Glutamatergic neuron (in vitro differentiated cells): ENCODE measurements at places on chromosomes 6 and 20.

DNA sequence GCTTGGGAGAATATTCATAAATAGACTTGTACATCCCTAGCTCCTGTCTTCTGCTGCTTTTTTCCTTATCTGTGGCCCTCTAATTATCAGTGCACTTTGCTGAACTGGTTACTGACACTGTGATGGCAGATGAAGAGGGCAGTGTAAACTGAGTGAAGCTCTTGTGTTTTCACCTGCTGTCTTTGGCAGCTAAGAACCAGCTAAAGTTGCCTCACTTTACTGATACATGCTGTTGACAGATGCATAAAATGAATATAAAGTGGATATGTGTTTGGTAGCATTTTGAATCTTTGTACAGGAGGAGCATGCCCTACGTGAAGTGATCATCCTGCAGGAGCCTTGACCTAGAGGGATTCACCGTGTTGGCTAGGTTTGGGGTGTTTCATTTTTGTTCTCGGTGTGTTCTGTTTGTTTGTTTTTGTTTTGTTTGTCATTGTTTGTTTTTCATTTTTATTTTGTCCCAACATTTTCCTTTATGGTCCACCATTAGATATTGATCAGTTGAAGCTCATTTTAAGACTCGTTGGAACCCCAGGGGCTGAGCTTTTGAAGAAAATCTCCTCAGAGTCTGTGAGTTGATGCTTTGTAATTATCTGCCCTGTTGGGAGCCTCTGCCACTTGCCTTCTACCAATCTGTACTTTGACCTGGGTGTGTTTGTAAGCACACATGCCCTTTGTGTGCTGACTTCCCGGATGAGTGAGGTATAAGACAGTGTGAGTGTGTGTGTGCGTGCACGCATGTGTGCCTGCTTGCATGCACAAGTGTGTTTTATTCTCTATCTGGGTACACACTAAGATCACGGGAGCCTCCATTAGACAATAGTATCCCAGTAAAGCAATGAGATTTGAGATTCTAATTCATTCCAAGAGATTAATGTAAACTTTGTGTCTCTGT, 34.6 kb upstream of the MAPK13 start:
- DNase-seq, result no peak

- no peak for DNase-seq
Observed at GRCh38 chr20:19978511-19979210, 38.5 kb upstream of the NAA20 start.

- no peak for DNase-seq
Observed at GRCh38 chr6:123064038-123064437, 68.0 kb downstream of the CLVS2 start.

GRCh38 chr6:3451498-3451897, 5.4 kb downstream of the SLC22A23 start:
- DNase-seq, result no peak

GRCh38 chr6:138157986-138158638, 3.6 kb upstream of the ARFGEF3 start:
- DNase-seq, result no peak

DNA sequence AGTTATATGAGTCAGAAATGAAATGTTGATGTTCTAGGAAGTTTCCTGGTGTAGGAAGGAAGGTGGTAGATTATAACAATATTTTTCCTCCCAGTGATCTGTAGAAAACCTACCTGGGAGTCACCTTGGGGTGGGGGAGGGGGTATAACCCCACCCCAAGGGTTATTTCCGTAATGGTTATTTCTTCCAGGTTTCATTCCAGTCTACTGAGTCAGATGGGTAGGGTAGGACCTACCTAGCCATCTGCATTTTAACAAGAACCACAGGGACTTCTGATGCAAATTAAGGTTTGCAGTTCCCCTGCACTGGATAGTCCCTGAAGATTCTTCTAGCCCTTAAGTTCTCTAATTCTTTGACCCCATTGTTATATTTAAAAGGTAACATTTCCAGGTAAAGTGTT, 88.9 kb downstream of the ARMC2 start:
- no peak for DNase-seq

DNA sequence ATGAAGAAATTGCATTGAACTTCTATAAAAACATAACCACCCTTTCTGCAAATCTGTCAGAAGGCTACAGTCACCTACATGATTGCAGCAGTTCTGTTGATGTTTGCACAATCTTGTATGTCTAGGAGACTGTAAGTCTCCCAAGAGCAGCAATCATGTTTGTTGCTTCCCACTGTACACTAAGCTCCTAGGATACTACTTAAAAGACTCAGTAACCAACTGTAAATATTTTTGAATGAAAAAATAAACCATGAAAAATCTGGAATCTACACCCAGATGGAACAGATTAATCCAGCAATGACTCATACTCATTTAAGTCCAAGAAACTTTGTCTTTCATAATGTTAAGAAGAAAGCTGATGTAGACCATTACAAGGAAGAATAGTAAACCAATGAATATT, 168.5 kb upstream of the ATXN1 start:
- DNase-seq, result no peak

DNA sequence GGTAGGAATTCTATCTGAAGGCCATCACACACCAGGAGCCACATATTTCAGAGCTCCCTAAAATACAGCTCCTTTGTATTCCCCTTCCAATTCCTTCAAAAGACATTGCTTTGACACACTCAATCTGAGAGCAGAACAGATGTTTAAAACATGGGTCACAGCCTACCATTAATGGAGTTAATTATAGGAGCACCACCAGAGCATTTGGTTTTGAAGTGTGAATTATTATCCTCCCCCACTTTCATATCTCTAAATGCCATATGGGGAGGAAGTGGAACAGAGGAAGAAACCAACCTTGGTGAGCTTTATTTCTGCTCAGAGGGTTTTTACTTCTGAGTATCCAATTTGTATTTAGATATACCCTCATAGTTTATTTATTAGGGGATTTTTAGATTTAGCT, 50.7 kb upstream of the TNFRSF21 start:
- no peak for DNase-seq

DNA sequence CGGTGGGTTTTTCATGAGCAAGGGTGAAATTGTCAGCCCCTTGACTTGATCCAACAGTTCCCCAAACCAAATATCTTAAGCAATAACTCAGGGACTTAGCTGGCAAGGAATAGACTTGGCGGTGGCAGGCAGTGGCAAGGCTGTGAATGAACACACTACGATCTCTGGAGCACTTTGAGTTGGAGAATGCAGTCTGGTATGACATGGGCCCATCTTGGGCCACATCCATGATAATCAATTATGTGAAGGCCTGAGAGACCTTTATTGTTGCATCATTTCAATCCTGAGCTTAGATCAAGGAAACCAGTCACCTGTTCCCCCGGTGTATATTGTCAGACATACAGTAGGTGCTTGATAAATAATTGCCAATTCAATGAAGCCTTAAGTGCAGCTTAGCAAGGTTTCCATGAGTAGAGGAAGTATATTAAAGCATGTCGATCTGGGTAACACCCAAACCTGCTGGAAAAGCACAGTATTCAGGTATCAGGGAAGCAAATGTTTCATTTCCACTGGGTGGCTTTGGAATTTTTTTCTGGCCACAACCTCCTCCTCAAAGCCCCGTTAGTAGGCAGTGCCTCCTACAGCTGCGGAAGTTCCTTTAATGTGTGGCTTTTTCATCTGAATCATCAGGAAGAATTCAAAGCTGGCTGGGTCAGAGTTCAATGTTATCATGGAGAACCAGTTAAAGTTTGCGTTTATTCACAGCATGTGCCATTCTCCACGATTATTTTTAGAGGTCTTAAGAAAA, 10.2 kb downstream of the CASS4 start:
- no peak for DNase-seq

GRCh38 chr6:14505401-14505800, 387.8 kb downstream of the CD83 start:
- DNase-seq, result no peak

DNA sequence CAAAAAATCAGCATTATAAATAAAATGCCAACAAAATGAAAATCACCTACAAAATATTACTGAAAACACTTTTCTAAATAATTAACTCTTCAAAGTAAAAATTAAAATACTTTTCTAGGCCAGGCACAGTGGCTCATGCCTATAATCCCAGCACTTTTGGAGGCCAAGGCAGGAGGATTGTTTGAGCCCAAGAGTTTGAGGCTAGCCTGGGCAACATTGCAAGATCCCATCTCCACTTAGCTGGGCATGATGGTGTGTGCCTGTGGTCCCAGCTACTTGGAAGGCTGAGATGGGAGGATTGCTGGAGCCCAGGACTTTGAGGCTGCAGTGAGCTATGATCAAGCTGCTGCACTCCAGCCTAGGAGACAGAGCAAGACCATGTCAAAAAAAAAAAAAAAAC, 6.4 kb downstream of the SERPINB9 start:
- no peak for DNase-seq

- DNase-seq, result no peak
Observed at GRCh38 chr6:31723980-31724691, 963 bp downstream of the MPIG6B start.
